ENCODE measurements at places on chromosomes 4 and X. TPM values are rescaled to one million over a fixed set of nuclear protein-coding genes. Genes with fewer than 3 reads are reported as not detected.

Gene ZDHHC15
- total RNA-seq, result 0.04 TPM

Gene TCEANC
- 8.3 TPM for total RNA-seq

Gene NR3C2
- total RNA-seq, result 4.1 TPM

Gene TMPRSS11A
- total RNA-seq, result not detected

Gene STOX2
- not detected for total RNA-seq

Gene MAGEB2
- not detected for total RNA-seq

Gene GAGE12J
- total RNA-seq, result not detected

Gene VCX3A
- not detected for total RNA-seq

Gene GABRB1
- not detected for total RNA-seq

Gene PDE5A
- 0.15 TPM for total RNA-seq

Gene SCFD2
- total RNA-seq, result 23.0 TPM

Gene PKD2
- total RNA-seq, result 11.8 TPM

DNA sequence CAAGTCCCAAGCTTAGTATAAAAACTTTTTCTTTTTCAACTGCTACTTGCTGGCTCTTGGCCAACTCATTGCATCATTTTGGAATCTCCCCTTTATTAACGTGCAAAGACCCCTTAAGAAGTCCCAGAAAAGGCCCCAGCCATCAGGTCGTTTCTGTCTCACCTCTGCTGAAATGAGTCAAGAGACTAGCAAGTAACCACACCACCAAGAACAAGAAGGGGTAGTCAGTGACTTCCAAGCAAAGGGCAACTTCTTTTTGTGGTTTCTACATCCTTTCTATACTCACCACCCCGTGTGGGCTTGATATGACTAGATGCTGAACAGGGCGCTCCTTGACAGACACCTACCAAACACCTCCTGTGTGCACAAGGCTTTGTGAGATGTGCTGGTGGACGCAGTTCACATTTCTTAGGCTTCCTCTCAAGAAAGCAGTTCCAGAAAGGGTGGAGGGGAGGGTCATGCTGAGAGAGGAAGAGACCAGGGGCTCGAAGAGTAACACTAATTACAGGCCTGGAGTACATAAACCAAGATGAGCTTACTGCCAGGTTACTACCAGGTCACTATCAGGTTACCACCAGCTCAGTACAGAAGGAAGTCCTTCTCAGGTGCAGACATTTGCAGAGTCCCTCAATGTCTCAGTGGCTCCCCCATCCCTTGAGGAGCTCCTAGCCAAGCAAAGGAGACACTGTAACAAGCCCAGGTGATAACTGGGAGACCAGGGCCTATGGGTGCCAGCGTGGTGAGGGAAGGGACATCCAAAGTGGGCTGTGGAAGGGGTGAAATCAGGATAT lies 19.3 kb downstream of the JAKMIP1 start:
- DNase-seq, result peak; percentile 77

GRCh38 chr4:4459181-4459580 lies 72.3 kb downstream of the NSG1 start:
- no peak for DNase-seq

DNA sequence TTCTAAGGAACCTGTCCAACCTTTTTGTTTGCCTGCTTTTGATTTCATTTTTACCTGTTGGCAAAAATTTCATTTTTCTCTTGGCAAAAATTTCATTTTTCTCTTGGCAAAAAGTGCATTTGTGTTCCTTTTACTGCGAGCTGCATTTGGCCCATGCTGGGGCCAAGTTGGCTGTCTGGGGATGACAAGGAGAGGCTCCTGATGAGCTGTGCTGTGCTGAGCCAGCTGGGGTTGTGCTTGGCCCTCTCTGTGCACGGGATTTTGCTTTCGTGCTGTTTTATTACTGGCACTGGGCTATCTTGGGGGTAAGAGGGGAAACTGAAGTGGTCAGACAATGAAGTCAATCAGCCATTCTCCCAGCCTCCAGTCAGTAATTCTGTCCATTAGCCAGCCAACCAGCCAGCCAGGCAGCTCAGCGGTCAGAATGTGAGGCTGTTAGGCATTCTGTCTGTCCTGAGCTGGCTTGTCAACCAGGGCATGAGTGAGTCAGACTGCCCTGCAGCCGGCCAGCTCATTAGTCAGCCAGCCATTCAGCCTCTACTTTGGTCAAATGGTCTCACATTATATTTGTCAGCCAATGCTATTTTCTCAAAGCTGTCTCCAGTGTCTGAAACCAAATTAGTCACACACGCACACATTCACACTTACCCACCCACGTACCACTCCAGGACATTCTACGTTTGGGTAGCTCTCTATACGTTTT lies 56.9 kb upstream of the PRPS1 start:
- DNase-seq, result no peak

- DNase-seq, result no peak
Observed at GRCh38 chr4:61890321-61890720, 690.2 kb downstream of the ADGRL3 start.

DNA sequence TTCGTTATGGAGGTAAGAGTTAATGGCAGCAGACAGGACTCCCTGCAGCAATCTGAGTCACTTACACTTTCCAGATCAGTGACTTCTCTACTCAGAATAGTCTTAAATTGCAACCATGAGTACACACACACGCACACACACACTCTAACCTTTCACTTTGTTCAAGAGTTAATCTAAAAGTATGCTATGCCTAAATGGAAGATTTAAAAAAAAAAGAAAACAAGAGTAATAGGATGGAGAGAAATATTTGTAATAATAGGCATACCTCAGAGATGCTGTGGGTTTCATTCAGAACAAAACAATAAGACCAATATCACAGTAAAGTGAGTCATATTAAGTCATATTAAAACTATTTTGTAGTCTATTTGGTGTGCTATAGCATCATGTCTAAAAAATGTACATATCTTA lies 969.1 kb upstream of the PCDH10 start:
- DNase-seq, result no peak

DNA sequence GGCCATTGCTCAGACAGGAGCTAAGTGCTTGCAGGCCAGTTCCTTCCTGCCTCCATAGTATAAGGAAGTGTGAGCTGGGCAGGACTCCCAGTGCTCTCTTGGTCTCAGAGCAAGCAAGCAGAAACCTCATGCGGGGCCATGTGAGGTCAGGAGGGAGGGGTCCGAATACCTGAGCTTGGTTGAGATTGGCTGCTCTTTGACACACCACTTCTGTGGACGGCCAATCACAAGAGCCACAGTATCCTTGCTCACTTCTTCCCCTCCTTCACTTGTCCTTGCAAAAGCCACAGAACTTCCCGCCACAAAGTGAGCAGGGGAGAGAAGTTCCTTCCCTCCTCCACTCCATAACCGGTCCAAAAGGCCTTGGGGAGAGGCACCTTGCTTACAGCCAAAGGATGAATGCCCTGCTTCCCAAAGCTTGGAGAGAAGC lies 56.7 kb downstream of the PRPS1 start:
- no peak for DNase-seq

DNA sequence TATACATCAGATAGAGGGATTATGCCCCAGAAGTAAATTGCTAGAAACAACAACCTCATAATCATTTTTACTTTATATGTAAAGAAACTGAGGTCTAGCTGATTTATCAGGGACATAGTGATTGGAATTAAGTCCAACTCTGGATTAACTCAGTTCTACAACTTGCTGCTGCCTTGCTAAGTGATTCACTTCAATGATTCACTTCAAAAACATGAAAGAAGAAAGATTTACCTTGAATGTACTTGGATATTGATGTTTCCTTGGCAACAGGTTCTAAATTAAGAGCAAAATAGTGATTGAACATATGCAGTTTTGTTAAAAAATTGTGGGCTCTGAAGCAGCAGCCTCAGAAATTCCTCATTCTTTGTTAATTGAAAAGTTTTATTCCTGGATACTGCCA lies 99.8 kb upstream of the H2AZ1 start:
- no peak for DNase-seq

DNA sequence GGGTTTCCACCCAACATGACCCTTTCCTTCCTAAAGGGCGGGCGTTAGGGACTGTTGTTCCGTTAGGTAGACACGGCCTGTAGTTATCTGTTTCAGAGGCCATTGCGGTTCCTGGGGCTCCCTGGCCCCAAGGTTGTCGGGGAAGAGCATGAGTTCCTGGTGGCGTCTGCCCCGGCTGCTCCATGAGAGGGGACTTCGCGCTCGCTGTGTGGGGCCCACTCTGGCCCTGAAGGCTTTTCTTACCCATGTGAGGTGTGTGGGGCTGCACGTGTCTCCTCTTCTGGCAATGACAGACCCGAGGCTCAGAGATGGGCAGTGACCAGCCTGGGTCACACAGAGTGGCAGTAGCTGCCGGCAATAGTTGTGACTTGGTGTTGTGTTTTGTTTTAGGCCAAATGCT lies 9.1 kb downstream of the TADA2B start:
- DNase-seq, result no peak

- DNase-seq, result no peak
Observed at GRCh38 chr4:177119021-177119471, 190.6 kb upstream of the NEIL3 start.

GRCh38 chrX:8988446-8988845 lies 45.5 kb downstream of the FAM9B start:
- no peak for DNase-seq

GRCh38 chrX:13074297-13075262 lies 30.2 kb upstream of the FAM9C start:
- peak; percentile 26 for DNase-seq

DNA sequence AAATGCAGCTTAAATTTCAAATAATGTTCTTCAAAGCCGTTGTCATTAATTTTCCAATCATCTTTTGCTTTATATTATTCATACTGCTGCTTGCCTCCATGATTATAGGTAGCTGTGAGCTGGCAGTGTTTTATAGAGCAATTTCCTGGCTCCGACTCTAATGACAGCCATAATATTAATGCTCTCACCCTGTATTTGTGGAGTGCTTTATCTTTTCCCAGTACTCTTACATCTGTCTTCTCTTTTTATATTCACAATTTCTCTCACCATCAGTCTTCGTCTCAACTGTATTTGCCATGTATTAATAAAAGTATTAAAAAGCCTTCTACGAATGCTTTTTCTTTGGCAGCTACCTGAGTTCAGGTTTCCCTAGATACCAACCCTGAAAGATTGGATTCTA lies 21.0 kb downstream of the ATXN3L start:
- no peak for DNase-seq

GRCh38 chr4:41361794-41362526 lies 105.2 kb downstream of the UCHL1 start:
- no peak for DNase-seq

- DNase-seq, result no peak
Observed at GRCh38 chrX:149909324-149910177, 19.8 kb upstream of the HSFX4 start.

DNA sequence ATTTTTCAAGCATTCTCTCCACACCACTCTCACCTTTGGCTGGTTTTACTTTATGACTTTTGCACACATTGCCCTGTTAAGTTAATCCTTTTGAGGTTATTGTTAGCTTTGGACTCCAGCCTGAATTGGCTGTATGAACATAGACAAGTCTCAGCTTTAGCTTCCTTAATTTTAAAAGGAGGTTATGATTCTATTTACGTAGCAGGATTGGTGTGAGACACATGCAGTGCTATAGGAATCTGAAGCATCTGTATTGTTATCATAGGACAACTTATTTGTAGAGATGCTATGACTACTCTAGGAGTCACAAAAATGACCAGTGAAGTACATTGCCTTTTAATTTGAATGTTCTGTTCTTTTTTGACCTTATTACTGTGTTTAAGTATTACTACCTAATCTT lies 15.7 kb downstream of the PGAM4 start:
- DNase-seq, result no peak

DNA sequence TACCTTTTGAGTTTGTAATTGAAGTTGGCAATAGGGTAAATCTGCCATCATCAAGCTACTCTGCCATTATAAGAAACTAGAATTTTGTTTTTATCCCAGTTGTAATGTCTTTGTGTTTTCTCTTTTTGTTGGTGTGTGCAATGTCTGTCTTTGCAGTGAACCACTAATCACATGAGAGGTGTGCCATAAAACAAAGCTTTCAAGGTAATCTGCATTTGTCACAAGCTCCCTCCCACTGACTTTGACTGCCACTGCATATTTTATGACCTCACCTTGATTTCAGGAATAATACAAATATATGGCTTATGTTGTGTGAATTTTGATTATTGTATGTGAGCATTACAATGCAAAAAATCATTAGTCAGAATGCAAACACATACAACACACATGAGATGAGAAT lies 9.0 kb upstream of the GBA3 start:
- no peak for DNase-seq

- DNase-seq, result no peak
Observed at GRCh38 chr4:56118055-56118454, 169.3 kb downstream of the CEP135 start.

GRCh38 chr4:81922313-81922712 lies 450.6 kb upstream of the RASGEF1B start:
- DNase-seq, result no peak

- no peak for DNase-seq
Observed at GRCh38 chrX:100407147-100407783, 2.8 kb downstream of the PCDH19 start.

DNA sequence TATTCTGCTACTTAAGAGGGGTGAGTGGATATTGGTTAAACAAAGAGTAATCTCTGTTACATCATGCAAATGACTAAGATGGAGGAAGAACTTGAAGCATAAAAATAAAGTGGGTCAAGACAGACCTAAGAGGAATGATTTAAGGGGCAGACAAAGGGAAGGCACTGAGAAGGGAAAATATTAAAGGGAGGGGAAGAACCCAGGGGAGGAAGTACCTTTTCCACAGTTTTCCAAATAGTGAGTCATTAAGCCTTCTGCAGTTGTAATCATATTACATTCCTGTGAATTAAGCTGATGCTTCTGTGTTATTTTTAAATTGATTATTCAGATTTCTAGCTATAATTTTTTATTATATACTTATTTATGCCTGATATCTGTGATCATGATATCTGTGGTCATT lies 253.3 kb downstream of the CENPC start:
- no peak for DNase-seq

DNA sequence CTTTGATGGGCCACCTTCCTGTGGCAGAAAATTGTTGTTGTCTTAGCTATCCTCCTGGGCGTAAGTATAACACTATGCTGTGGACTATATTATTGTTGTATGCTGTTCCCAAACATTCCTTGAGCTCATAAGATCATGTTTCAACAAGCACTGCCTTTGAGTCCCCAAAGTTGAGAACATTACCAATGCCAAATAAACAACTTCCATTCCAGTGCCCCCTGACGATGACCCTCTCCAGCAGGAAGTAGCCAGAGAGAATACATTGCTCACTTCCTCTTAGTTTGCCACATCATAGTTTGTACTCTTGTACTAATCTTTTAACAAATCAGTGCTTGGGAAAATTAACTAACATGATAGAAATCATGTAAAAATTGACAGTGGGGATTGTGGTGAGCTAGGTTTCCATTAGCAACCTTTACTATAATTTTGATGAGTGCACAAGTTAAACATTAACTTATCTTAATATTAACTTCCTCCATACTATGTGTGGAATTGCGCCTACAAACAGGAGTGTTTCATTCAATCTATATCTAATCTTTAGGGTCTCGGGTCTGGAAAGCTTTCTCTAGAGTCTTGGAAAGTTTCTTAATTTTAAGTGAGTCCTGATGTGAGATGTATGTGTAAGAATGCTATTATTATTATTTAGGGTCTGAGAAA lies 20.3 kb upstream of the DHX15 start:
- DNase-seq, result no peak

DNA sequence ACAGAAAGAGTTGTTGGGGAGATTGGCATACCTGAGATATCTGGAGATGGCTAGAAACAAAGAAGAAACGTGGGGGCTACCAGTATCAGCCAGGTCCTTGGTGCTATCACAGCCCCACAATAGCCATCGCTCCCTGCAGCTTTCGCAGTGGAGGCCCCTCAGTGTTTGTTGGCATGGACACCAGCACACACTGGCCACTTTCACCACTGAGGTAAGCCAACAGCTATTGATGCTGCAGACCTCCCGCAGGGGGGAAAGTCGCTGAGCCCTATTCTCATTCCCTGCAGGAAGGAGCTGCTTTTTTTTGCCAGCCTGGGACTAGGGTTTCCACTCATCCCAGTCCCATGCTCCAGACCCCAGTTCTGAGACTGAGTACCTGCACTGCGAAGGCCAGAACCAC lies 879.2 kb upstream of the IGFBP7 start:
- no peak for DNase-seq
